ENCODE measurements at places on chromosomes 1 and 21.

DNA sequence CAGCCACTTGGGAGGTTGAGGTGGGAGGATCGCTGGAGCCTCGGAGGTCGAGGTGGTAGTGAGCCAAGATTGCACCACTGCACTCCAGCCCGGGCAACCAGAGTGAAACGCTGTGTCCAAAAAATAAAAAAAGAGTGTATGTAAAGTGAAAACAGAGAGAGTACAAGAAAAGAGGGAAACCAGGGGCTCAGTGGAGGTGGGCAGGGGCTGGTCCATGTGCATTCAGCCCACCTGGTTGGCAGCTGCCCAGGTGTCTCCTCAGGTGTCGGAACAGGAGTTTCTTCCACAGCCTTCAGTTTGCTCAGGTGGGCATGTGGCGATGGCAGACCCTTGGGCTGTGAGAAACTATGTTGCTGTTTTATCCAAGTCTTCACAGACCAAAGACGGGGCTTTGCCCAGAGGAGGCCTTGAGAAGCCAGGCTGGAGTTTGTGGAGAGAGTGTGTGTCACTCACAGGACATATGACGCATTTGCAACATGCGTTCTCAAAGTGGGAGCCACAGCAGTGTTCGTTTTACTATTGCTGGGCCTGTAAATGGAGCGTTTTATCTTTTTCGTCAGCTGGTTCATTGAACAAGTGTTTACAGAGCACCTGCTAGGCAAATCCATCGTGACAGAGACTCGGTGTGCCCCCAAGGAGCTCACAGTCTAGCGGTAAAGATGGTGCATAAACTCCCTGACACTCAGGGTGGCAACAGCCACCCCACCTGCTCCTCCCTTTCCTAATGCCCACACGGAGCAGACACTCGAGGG, 22.4 kb upstream of the SAMD11 start:
- DNase-seq: no peak

GRCh38 chr21:26783466-26784195, 61.6 kb downstream of the ADAMTS1 start:
- no peak for DNase-seq

DNA sequence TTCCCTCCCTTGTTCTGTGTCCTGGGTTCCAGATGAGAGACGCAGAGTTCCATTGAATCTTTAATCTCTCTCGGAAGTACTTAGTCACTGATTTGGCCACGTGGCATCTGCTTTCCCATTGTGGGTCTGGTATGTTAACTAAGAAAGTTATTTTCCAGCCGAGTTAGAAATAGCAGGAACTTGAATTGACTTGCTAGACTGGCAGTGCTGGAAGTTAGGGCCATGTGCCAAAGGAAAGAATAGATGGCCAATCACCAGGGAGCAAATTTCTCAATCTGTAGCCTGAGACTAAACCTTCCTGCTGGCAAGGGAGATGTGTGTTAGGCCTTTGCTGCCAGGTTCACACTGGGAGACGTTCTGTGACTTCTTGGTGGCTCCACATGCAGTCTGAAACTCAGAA, 24.2 kb upstream of the SLFNL1 start:
- DNase-seq: peak; percentile 38

GRCh38 chr1:232101231-232101630, 474.6 kb downstream of the DISC1 start:
- no peak for DNase-seq

DNA sequence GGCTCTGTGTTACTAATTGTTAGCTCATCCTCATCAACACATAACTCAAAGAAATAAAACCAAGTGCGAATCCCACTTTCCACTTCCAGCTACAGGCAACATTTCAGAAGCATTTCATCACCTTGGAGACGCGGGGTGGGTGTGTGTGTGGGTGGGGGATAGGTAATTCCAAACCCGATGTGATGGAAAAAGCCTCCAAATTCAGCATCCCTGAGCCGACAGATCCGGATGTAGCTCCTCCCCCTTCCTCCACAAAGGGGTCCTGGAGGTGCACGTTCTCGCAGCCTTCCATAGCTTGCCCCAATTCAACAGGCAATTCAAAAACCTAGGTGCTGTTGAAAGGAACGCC, 486 bp downstream of the HSPA13 start:
- no peak for DNase-seq

DNA sequence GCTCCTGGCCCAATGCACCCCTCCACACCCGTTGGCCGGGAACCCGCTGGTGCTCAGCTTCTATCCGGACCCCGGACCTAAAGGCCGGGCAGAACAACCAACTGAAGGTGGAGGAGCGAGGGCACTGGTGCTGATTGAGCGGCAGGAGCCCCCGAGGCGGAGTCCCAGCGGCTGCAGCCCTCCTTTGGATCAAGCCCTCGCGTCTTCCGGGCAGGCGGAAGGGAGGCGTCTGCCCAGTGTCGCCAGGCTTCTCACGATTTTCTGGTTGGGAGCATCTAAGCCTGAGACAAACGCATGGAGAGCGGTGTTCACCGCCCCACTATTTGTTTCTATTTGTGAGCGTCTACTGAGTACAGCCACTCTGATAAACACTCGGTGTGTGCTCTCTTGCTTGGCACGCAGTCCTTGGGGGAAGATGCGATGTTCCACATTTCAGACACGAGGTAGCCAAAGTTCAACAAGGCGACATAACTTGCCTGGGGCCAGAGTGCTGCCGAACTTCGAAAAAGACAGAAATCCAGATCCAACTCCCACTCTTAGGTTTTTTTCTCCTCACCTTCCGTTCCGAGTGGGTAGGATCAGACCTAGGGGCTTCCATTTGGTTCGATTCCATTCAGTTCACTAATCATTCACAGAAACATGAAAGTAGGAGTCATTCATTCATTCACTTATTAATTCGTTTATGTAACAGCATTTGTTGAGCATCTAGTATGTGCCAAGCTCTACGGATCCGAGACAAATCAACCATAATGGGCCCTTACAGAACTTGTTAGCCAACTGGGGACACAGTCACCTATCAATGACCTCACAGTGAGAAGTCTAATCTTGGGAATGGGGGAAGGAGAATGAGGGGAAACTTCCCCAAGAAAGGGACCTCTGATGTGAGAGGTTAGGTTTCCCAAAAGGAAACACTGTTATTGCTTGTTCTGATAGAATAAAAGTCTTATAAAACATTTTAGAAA, 4.9 kb upstream of the DMRTA2 start:
- no peak for DNase-seq

DNA sequence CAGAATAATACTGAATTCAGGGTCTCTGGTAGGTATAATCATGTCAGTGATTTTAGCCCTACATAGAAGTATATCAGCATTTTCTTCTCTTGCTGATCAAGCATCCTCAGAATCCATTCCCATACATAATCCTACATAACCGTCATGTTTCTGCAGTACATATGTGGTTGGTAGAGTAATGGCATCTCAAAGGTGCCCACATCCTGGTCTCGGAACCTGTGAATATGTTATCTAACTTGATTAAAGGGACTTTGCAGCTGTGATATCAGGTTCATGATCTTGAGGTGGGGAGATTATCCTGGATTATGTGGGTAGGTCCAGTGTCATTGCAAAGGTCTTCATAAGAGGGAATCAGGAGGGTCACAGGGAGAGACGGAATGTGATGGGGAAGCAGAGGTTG, 69.4 kb upstream of the KIF1B start:
- no peak for DNase-seq

DNA sequence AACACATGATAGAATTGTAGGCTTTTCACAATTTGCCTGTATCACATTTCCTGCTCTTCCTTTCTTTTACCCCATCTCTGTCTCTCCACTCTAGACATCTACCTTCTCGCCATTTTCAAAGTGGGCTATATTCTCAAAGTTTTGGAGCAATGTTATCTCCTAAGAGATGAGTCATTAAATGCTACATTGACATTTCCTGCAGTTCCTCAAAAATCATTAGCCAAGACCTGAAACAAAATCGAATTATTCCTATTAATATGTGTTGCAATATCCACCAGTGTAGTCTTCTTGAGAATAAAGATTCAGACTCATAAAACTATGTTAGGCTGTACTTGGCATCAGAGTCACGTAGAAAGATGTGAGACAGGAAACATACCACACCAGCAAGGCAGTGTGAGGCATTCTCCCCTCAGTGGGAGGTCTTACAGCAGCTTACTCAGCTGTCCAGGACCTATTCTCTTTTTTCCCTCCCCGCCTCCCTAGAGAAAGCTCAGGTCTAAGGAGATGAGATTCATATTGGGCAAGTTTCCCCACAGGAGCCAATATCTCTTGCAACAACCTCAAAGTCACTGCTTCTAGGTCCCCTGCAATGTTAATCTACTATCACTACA, 38.8 kb downstream of the FRRS1 start:
- no peak for DNase-seq

DNA sequence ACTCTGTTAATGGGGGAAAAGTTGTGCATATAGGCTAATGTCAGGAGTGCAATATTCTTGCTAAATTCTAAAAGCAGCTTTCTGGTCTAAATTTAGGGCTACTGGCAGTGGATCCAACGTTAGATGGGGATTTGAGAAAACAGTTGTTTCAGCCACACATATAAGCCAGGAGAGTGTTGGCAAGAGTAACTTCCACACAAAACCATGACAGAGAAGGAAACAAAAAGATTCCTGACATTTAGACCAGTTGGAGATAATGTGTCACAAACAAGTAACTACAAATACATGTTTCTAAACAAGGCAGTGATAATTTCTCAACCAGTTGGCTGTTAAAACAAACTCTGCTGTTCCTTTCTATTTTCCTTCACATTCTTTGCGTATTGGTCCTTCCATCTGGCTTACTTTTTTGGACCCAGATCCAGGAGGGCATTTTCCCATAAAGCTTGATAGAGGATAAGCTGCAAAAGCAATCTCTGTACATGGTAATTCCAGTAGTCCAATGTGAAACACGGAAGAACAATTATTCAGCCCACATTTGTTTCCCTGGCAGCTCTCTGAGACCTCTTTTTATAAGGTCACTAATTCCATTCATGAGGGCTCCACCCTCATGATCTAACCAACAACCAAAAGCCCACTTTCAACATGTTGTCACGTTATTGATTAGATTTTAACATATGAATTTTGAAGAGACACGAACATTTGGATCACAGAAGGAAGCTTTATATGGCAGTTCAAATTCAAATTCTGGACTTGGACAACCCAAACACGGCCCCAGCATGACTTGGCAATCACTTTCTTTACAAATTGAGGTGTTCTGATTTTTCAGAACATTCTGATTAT, 1888.6 kb downstream of the MRPL39 start:
- DNase-seq: peak; percentile 84

DNA sequence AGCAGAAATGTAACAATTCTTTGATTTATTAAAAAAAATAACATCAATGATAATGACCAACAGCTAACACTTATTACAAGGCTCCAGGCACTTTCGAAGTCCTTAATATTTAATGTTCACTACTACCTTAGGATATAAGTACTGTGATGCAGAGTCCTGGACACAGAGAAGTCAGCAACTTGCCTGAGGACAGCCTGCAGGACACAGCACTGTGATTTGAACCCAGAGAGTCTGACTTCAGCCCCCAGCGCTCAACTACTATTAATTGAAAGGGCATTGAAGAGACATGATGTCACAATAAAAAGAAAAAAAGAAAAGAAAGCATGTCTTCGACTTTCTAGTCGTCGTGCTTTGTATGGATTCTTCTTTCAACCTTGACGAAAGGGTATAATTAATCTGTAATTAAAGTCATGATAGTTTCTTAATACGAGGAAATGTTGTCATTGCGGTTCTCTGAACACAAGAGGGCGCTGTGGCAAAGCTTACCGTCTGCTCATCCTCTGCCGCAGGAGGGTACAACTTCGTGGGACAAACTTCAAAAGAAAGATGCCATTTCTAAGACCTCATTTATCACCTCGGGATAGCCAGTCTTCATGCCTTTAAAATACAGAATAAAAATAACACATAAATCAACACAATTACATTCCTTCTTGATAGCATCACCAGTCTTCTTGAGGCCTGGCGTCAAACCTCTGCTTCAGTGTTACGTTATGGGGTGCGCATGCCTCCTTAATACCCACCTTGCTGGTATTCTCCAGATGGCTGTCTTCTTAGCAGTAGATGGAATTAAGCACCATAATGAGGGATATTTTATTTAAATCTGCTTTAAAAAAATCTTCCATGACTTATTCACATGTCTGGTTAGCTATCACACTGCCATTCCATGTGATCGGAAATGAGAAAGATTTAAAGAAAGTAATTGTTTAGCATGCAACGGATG, 240.1 kb downstream of the DISC1 start:
- peak; percentile 86 for DNase-seq

- DNase-seq: no peak
Measured at GRCh38 chr1:156992215-156992614, 53.3 kb downstream of the ARHGEF11 start.

DNA sequence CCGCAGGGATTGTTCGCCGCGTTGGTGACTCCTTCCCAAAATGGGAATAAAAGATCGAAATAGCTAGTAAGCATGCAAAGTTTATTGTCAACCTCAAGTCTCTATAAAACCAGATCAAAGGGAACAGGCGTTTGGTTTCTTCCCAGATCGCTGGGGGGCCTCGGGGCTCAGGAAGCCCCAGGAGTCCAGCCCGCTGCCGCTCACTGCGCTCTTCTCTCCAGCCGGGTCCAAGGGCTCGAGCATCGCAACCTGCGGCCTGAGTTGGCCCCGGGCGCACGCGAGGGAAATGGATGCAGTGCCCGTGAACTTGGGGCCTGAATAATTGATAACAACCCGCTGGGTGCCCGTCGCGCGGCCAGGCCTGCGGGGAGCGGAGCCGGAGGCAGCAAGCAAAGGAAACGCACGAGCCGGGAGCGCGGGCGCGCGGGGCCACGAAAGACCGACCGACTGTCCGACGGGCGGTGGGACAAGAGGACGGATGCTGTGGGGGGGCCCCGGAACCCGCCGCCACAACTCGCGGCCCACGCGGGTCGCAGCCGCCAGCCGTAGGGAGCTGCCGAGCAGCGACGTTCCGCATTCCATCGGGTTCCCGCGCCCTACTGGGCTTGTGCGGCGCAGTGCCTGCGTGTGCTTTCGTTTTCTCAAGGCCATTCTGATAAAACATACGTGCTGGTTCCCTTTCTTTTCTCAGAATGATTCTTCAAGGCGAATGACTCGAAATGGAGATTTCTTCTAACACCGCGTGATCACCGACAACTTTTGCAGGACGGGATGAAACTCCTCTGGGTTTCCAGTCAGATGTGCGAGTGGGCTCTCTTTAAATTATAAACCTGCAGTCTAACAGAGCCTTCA, 14.0 kb upstream of the ALX3 start:
- no peak for DNase-seq

DNA sequence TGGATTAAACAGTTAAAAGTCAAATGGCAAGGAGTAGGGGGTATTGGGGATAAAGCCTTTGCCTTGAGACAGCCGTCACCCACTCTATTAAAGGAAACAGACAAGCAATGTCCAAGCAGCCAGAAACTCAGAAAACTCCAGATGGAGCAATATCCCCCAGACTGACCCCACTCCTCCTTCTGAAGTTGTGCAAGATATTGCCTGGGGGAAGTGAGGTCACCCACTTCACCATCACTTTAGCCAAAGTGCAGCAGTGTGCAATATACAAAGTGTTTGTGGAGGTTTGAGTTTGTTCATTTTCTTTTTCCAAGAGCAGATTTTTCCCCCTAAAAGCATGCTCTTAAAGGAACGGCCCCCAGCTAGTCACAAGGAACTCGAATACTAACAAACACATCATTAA, 125.1 kb downstream of the ETS2 start:
- no peak for DNase-seq

GRCh38 chr1:67138813-67139499, 4.2 kb upstream of the C1orf141 start:
- DNase-seq: no peak

GRCh38 chr1:90708236-90708786, 8.8 kb downstream of the BARHL2 start:
- DNase-seq: no peak

GRCh38 chr1:27621051-27621920, 13.7 kb downstream of the FGR start:
- DNase-seq: no peak

- no peak for DNase-seq
Measured at GRCh38 chr1:160149233-160149632, 2.2 kb upstream of the ATP1A4 start.

Measured in NCI-H446 (cell line).